ENCODE measurements at places on chromosomes 3 and 15.

GRCh38 chr15:65993762-65994161 is 124.5 kb downstream of the RAB11A start:
- DNase-seq: no peak

GRCh38 chr3:51620543-51620942 is 50.5 kb upstream of the TEX264 start:
- no peak for DNase-seq

GRCh38 chr15:86333819-86334218 is 254.1 kb downstream of the AGBL1 start:
- no peak for DNase-seq

DNA sequence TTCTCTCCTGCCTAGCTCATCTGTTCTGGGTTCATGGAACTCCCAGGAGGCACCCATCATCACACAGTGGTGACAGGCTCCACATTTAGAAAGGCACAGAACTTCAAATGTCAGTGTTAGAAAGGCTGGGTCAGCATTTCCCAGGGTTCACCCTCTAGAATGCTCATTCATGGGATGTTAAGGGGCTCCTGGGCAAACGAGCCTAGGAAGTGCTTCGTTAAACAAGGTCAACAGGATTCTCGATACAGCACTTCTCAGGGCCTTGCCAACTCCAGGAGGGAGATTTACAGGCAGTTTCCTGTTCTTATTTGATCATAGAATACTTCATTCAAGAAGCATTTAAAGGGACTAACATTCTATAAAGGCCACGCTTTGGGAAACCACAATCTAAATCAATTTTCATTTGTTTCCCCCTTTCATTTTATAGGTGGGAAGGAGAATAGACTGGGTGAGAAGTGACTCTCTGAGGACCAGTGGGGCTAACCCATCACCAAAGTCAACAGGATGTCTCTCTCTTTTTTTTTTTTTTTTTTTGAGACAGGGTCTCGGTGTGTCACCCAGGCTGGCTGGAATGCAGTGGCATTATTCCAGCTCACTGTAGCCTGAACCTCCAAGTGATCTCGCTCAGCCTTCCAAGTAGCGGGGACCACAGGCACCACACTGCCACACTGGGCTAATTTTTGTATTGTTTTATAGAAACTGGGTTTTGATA is 14.3 kb downstream of the IGDCC4 start:
- DNase-seq: no peak

GRCh38 chr15:100881573-100882336 is 2.1 kb downstream of the ALDH1A3 start:
- no peak for DNase-seq

GRCh38 chr15:75306188-75306587 is 23.6 kb downstream of the GOLGA6D start:
- no peak for DNase-seq

DNA sequence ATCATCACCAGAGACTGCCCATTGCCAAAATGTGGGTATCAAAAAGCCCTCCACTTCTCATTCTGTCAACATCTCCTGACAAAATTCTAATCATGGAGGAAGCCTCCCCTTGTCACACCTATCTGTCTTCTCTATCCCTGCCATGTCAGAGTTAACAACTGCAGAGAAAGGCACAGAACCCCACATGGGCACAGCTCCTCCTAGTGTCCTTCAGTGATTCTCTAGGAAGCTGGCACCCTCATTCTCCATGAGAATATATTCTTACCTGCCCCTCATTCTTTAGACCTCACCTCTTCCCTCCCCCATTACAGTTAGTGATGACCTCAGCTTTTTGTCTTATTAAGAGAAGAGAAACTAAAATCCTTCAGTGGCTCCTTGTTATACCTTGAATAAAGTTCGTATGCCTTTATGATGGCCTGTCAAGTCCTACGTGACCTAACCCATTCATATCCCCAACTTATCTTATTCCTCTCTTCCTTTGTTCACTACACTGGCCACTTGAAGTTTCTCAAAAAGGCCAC is 44.6 kb downstream of the NME9 start:
- no peak for DNase-seq

- no peak for DNase-seq
Observed at GRCh38 chr3:53579636-53580035, 85.2 kb downstream of the CACNA1D start.

- DNase-seq: no peak
Observed at GRCh38 chr3:152211655-152212054, 57.1 kb upstream of the MBNL1 start.

- no peak for DNase-seq
Observed at GRCh38 chr3:169668957-169669741, 5.6 kb upstream of the MECOM start.

DNA sequence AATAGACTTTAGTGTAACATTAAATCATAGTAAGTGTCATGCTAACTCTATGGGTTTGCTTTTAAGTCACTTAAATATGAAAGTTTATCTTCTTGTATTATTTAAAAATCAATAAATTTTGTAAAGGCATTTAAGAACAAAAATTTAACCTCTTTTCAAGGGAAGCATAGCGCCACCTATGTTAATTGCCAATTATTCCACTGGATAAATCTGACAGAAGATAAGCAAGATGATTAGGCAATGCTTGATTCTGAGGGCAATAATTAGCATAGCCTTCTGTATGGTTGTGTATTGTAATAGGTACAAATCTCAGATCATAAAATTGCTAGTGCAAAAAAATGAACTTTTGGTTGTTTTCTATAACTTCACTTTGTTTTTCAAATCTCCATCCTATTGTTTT is 560.1 kb downstream of the GRM7 start:
- DNase-seq: no peak

DNA sequence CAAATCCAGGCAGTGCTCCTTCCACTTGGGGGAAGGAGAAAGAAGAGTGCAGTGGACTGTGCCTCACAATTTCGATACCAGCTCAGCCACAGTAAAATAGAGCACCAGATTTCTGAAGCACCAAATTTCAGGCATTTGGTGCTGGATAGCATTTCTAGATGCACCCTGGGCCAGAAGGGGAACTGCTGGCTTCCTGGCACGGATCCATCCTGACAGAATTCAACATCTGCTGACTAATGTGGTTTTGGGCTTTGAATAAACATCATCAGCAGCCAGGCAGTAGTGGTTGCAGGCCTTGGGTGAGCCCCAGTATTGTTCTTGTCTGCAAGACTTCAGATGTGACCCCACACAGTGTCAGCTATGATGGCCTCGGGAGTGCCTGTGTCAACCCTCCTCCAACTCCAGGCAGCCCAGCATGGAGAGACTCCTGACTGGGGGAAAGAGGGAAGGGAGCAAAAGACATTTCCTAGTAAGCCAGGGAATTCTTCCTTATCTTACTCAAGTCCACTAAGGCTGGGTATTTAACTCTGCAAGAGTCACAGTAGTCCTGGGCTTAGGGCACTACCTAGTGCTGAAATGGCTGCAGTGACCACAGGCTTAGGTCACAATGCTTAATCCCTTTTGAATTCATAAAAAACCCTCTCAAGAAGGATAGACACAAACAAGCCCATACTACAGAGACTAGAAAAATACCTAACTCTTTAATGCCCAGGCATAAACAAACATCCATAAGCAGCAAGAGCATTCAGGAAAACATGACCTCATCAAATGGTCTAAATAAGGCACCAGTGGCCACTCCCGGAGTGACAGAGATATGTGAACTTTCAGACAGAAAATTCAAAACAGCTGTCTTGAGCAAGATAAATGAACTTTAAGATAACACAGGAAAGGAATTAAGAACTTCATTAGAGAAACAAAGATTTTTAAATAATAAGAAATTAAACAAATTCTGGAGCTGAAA is 74.7 kb downstream of the SPATA16 start:
- DNase-seq: no peak

DNA sequence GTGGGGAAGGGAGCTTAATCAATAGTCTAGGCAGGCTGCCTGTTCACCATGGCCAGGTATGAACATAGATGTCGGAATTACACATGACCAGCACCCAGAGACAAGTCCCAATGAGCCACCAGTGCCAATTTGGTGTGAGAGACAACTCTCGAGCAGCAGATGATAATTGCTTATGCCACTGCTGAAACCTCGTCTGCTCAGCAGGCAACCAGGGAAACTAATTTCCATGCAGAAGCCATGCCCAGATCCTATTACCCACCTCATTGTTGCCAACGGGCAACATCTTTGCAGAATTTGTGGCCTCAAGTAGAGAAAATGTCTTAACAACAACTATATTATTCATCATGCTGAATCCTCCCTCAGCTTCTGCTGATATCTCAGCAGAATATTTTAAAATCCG is 84.9 kb downstream of the CGGBP1 start:
- no peak for DNase-seq

- no peak for DNase-seq
Observed at GRCh38 chr15:100033140-100033857, 300.1 kb upstream of the LYSMD4 start.

DNA sequence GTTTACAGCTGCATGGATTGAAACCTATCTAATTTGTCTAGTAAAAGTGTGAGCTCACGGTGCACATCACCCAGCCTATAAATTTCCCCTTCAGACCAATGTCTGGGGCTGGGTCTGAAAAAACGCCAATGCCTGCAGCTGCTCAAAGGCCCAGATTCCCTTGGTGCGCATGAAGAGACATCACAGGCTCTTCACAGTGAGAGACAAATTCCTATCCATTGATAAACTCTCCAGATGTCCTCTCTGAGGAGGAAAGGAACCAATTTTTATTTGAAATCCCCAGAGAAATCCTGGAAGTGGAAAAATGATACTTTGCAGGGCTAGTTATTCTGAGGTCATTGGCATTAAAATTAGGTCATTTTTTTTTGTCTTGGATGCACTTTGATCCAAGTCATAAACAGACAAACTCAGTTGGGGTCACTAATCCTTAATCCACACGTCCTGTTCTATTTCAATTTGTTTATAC is 360.5 kb downstream of the EPHA3 start:
- no peak for DNase-seq

DNA sequence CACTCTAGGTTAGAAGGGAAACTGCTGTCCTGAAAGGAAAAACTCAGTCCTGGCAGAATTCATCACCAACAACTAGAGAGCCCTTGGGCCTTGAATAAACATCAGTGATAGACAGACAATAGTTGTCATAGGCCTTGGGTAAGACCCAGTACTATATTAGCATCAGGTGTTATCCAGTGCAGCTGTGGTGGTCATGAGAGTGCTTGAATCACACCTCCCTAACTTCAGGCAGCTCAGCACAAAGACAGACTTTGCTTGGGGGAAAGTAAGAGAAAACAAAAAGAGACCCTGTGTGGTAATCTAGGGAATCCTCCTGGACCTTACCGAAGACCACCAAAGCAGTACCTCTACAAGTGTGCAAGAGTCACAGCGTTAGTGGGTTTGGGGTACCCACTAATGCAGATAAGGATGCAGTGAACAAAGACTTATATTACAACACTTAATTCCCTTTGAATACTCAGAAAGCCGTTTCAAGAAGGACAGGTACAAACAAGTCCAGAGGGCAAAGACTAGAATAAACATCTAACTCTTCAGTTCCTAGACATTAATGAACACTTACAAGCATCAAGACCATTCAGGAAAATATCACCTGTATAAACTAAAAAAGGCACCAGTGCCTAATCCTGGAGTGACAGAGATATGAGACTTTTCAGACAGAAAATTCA is 332.3 kb upstream of the EPHA3 start:
- DNase-seq: no peak

- DNase-seq: no peak
Observed at GRCh38 chr3:113623324-113623723, 73.1 kb downstream of the USF3 start.

DNA sequence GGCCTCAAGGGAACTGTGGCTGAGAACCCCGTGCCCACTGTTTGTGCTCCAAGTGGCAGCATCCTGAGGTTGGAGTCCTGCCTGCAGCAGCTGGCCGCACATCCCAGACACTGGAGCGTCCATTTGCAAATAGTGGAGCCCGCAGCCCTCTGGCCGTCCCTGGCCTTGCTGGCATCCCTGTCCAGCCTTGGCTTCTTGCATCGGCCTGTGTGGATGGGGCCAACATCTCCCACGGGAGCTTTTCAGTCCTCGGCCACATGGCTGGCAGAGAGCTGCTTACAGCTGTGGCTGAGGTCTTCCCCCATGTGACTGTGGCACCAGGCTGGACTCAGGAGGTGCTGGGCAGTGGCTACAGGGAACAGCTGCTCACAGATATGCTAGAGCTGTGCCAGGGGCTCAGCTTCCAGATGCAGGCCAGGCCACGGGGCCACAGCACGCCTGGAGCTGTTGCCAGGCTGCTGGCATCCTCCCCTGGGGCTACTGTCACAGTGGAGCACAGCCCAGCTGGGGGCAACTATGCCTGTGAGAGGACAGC is 71.2 kb downstream of the FAM43A start:
- DNase-seq: no peak

GRCh38 chr3:77530870-77531269 is 491.0 kb downstream of the ROBO2 start:
- DNase-seq: no peak

GRCh38 chr3:157130467-157131251 is 29.3 kb downstream of the CCNL1 start:
- DNase-seq: peak; percentile 46

DNA sequence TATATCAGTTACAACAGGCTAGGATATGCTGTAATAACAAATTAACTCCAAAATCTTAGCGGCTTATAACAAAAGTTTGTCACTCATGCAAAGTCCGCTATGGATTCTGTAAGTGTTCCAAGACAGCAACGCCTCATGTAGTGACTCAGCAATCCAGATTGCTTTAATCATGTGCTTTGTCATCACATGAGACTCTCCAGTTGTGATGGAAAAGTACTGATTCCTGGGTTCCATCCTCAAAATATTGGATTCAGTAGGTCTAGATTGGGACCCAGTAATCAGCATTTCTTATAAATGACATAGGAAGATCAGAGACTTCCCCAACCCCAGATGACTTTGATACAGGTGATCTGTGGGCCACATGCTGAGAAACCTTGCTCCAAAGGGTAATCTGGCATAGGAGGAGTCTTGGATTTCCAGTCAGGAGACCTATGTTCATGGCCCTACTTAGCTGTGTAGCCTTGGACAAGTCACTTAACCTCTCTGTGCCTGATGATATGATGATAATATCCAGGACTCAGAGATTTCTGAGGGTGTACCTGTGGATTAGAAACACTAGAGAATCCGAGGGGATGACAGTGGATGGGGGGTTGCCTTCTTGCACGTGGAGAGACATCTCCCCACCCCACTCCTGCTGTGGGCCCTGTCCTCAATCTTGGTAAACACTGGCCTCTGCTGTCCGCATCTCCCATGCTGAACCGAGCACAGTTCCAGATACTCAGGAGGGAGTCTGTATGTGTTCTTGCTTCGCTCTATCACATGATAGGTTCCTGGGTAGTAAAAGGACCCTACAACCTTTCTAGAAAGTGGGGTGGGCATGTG is 65.5 kb downstream of the CORO2B start:
- DNase-seq: no peak

DNA sequence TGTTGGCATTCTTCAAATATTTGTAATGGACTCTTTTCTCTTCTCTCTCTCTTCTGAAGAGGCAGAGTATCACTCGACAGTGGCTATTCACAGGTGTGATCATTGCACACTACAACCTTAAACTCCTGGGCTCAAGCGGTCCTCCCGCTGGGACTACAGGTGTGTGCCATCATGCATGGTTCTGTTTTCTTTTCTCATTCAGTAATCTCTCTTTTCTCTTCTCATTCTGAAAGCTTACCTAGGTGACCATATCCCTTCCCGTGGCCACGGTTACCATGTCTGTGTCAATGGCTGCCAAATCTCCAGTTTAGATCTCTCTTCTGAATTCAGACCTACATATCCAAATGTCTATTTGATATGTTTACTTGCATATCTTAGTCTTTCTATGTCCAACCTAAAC is 96.3 kb downstream of the SOX2 start:
- DNase-seq: peak; percentile 42

Data from OCI-LY7 (cell line).